Right atrium auricular region (tissue), 2 donors: ENCODE measurements at places on chromosomes 6 and 20.

DNA sequence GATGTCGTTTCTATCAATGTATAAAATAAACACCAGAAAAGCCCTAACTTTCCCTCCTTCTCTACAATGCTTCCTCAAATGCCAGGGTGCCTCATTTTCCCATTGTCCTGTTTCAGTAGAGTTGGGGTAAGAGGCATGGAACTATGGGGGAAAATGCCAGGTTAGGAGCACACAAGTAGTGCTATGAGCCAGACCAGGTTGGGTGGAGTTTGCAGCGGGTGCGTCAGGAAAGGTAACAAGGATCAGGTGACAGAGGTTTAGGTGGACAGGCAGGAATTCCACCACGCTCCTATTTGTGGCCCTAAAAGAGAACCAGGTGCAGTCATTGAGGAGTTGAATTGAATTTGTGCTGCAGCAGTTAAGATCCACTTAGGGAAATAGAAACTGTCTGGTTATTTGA, 36.5 kb downstream of the SYTL3 start:
- no peak for DNase-seq

DNA sequence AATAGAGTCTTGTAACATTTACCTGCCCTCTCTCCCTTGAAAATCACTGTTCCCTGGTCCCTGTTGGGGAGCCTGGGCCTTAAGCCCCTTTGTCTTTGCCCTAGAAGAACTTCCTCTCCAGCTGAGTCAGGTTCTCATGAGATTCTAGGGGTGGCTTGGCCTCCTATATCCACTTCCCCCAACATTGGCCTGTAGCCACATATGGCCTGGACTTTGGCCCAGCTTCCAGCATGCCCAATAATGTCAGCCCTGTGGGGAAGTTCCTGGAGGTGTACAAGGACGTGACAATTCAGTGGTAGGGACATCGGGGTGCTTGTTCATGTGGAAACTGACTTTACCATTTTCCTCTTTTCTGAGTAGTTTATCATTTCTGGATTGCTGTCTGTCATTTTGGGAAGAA, 17.2 kb upstream of the MAS1L start:
- peak; percentile 42 for DNase-seq

- DNase-seq: no peak
Measured at GRCh38 chr6:107717781-107718180, 106.3 kb downstream of the SCML4 start.

GRCh38 chr20:19922716-19923115, 94.4 kb upstream of the NAA20 start:
- DNase-seq: no peak

DNA sequence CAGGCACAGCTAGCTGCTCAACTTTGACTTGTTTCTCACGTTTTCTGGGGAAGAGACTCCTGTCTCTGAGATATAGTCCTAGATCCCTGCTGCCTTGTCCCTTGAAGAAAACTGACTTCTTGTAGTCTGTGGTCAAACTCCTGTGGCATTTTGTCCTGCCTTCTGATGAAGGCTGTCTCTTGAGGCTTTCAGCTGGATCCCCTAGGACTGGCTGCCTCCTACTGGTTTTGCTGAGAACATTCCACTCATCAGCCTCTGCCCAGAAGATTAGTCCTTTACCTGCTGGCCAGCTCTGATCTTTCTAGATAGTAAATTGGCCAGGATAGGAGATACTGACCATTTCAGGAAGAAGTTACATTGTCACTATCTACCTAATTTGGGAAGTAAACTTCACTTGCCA, 71.9 kb upstream of the CNR1 start:
- no peak for DNase-seq

GRCh38 chr6:3724451-3725144, 26.9 kb downstream of the PXDC1 start:
- no peak for DNase-seq

GRCh38 chr6:146548898-146549374, 5.3 kb downstream of the RAB32 start:
- no peak for DNase-seq

GRCh38 chr20:409697-410559, 1.8 kb downstream of the RBCK1 start:
- no peak for DNase-seq

- DNase-seq: no peak
Measured at GRCh38 chr6:10621213-10621612, 73.2 kb downstream of the C6orf52 start.

DNA sequence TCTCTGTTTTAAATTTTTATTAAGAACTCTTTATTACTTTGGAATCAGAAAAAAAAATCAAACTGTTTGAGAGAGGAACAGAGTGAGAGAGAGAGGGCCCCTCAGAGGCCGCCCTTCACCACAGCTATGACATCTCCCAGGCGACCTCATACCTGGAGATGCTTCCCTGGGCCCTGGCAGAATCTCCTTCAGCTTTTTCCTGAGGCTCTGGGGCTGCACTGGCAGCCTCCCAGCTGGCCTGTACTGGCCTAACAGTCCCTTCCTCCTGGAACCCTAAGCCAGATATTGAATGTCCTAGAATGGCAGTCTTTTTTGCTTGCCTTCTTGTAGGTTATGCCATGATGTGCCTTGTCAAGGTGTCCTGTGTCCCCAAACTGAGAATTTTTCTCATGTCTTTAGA, 13.7 kb downstream of the ABHD12 start:
- DNase-seq: no peak

DNA sequence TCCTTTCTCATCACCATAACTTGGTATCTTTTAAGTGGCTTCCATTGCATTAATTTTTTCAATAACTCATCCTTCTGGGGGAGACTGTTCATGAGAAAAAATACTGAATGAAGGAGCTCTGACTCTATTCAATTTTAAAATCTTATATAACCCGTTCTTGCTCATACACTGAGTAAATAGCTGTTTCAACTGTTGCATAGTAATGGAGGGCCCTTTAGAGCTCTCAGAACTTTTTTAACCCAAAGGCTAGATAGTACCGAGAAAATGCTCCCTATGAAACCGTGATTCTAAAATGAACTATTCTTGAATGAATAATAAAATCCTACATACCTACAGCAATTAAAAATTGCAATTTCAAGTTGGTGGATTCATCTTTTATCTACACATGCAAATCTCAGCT, 5.3 kb downstream of the SLC2A12 start:
- no peak for DNase-seq

- DNase-seq: no peak
Measured at GRCh38 chr6:150713931-150714330, 114.2 kb downstream of the PLEKHG1 start.

GRCh38 chr20:50169329-50169823, 15.9 kb upstream of the PEDS1 start:
- DNase-seq: peak; percentile 94

DNA sequence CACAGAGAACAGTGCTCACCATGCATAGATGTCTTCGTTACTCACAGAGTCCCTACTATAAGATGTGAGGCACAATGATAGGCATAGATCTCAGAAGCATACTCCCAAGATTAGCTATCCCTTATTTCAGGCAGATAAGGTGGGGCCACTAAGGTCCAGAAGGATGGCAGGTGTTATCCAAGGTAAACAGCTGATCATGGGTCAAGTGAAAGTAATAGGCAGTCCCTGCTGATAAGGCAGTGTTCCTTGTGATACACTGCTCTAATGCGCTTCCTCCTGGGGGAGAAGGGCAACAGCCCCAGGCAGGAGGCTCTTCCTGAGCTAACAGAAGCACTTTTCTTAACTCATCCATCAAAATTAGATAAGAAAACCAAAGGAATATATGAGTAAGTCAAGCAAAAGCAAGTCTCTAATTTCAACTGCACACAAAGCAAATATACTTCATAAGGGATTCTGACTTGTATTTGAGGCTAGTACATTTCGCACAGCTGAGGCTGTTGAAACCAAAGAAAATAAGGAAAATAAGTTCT, 42.2 kb downstream of the METTL24 start:
- no peak for DNase-seq

DNA sequence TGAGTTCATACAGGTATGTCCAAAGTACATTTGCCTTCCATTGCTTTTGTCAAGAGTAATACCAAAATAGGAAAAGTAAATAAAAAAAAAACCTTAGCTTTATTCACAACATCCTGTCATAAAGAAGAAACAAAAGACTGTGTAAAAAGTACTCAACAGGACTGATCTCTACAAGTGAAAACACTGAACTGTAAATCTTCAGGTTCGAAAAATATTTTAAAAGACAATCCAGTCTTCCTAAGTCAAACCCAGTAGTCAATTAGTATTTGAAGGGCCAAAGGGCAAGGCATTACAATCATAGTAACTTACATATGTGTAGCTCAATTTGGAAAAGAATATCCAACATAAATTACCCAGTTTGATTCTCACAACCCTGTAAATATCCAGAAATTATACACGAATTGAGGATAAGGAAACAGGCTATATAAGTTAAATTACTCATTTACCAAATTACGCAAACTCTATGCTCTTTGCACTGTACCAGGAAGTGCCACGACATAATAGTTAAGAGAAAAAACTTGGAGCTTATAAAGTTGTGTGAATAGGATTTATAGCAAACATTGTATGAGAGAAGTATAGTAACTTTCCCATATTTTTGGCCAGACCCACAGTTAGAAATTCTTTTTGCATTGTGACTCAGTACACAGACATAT, 21.2 kb downstream of the PTPRK start:
- DNase-seq: no peak

DNA sequence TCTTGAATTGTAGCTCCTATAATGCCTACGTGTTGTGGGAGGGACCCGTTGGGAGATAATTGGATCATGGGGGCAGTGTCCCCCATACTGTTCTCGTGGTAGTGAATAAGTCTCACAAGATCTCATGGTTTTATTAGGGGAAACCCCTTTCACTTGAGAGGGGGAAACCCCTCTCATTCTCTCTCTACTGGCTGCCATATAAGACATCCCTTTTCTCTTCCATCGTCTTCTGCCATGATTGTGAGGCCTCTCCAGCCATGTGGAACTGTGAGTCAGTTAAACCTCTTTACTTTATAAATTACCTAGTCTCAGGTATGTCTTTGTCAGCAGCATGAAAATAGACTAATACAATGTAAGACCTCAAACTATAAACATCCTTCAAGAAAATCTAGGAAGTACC, 23.1 kb downstream of the PAQR8 start:
- DNase-seq: no peak

- DNase-seq: peak; percentile 95
Measured at GRCh38 chr6:1609648-1610496, at the start of gene FOXC1. Gene FOXC1 (plus strand): TSS chr6:1609915. CDS start chr6:1610446, 531 bp downstream.

DNA sequence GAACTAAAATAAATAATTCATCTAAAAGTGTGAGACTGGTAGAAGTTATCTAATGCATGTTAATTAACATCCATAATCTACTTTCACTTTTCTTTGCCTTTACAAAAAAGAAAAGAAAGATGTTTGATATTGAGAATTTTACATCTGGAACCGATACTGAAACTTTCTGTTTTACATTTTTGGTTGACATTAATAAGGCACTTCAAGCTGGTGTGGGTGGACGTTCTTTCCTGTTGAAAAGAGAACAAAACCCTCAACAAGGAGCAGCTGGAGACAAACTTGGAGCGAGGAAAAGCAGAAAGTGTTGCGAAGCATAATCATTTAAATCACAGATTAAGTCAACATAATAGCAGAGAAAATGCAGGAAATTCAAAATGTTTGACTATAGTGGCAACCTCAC, 575.2 kb upstream of the ADGRB3 start:
- no peak for DNase-seq

DNA sequence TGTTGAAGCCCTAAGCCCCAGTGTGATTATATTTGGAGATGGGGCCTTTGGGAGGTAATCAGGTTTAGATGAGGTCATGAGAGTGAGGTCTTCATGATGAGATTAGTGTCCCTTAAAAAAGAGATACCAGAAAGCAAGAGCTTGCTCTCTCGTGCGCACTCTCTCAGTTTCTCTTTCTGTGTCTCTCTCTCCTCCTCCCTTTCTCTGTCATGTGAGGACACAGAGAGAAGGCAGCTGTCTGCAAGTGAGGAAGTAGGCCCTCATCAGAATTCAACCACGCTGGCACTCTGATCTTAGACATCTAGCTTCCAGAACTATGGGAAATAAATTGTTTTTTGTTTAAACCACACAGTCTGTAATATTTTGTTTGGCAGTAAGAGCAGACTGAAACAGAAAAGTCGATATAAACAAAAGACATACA, 180.5 kb downstream of the IBTK start:
- DNase-seq: no peak

DNA sequence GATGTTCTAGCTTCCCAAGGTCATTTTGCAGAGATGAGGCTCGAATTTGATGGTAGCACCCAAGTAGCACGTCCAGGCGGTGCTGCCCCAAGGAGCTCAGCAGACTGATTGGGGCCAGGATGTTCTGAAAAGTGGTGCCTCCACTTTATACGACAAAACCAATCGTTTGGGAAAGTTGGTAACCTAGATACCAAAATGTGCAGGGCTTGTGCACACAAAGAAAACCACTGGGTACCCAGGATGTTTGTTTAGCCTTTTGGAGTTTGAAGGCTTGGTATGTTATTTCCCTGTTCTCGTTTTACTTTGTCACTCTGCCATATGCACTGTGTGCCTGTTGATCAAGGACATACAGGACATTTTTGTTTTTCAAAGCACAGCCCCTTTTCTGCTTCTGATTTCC, 40.7 kb upstream of the PBOV1 start:
- DNase-seq: no peak

GRCh38 chr6:140581601-140582000, 1207.2 kb upstream of the CITED2 start:
- DNase-seq: no peak

DNA sequence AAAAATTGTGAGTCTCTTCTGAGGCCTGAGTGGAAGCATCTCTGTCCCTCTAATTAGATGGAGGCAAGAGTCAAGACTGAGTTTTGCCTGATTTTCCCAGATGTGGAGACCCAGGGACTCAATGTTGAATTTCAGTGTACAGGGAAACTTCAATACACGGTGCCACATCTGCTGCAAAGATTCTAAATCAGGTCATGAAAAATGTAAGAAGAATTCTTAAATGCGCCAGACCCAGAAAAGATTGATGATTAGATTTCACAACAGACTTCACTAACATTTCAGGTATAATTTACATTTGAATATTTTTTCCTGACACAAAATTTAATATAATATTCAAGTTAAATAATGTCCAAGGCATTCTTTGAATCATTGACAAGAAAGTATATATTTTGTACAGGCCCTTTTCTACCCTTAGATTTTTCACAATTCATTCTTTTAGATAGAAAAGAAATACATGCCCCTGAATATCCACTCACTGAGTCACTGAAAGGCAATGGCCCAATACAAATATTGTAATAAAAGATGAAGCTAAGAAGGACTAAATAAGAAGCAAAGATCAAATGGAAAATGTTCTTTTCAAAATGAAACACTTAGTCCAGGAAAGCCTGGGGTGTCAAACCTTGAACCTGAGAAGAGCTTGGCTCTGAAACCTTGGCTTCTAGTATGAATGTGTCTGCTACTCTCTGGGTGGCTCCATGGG, 18.2 kb upstream of the HDGFL1 start:
- no peak for DNase-seq

DNA sequence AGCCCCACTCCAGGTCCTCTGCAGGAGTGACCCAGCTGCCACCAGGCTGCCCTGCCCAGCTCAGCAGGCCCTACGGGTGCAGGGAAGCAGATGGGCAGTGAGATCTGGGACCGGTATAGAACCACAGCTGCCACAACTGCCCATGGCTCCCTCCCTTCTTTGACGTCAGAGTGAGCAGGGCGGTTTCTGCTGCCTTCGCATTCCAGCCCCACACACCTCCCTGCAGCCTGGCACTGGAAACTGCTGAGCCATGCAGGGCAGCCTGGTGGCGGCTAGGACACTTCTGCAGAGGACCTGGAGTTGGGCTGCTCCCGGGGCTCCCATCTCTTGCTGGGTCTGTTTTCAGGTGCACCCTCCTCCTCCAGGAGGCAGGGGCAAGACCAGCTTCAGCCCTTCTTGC, 101.6 kb upstream of the CD93 start:
- no peak for DNase-seq
